Cortex of kidney (tissue), 1 donor: ENCODE measurements at places on chromosomes 12 and 14.

DNA sequence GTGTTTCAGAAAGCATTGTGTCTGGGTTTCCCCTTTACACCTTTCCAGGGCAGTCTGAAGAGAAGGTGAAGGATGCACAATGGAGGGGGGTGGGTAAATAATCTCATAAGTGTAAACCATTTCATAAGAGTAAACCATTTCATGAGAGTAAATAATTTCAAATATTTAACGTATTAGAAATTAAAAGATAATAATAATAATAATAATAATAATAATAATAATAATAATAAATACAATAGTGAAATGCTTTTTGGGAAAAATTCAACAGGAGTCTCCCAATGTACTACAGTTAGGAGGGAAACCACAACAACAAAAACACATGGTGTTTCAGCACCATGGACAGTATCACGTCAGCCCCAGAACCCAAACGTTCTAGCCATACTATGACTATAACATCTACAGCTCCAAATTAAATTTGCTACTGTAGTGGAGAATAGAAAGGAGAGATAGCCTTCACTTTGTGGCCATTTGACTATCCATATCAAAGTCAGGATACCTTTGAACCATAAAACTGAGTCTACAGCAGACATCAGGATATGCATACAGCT is 691.8 kb downstream of the BCL11B start:
- no peak for DNase-seq

DNA sequence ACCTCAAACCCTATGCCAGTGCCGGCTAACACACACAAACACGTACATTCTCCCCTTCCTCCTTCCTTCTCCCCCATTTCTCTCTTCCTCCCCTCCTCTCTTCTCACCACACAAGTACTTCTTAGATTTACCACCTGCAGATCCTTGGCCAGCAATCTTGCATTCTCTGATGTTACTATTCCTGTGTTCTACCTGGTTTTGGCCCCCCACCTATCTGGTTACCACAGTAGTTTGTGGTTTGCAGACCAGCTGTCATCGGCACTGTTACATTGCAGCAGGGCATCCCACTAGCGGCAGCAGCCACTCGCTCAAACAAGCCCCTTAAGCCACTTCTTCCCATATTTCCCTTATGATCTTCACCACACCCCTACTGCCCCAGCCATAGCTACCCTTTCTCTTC is 3.9 kb downstream of the ABHD4 start:
- no peak for DNase-seq

DNA sequence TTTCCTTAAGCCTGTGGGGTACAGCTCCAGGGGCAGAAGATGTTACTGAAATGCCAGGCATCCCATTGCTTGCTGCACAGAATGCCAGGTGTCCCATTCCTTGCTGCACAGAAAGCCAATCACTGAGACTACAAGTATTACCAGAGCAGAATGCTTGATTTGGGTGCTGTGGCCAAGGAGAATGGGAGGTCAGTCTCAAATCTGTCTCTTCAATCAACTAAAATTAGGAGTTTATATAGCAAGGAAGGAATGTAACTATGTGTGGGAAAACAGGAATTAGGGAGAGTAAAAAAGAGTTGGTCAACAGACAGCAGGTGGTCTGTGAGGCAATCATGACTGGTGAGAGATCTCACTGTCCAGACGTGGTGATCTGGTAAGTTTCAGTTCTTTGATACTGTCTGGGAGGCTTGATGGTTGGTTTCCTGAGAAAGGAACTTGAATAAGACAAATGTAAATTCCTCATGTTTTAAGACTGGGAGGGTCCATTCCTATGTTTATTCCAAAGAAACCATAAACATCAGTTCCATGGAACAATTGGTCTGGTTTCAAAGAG is 31.2 kb upstream of the VASH1 start:
- DNase-seq, result no peak

DNA sequence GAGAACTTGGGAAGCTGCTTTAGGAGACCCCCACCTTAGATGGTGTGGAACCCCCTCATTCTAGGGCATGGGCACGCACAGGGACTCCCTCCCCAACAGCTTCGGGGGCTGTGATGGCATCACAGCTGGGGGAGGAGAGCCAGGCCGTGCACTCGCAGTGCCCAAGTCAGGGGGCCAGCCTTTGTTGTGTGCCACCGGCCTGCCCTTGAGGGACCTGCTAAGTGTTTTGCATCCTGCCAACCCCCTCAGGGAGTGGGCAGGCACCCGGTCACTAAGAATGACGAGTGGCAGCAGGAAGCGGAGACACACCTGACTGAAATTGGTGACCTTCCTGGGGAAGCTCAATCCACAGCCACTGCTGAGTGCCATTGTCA is 334.9 kb upstream of the SFSWAP start:
- DNase-seq, result no peak

- no peak for DNase-seq
These were observed 17.8 kb upstream of the CD9 start for GRCh38 chr12:6182279-6182898.

GRCh38 chr14:25521616-25522015 is 471.7 kb upstream of the STXBP6 start:
- no peak for DNase-seq

GRCh38 chr12:77760271-77761025 is 70.2 kb upstream of the NAV3 start:
- DNase-seq, result no peak

DNA sequence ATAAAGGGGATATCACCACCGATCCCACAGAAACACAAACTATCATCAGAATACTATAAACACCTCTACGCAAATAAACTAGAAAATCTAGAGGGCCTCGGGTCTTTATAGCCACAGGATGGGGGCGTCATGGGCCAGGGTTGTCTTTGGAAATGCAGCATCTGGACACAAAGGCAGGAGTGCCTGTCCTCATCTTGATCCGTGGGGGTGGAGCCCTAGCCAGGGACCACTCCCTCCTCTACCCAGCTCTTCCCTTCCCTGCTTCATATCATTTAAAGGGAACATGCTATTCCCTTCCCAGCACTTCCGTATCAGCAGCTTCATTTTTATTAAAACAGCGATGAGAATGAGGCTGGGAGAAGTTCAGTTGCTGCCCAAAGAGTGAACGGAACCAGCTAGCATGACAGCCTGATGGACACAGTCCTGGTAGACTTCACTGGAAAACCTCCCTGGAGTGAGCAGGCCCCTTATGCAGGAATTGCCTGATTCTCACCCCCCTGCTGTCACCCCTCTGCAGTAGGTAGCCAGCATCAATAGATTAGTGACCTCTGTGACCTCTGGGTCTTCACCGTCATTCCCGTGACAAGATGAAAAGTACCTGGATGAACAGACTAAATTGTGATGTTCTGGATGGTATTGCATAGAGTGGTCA is 251.4 kb upstream of the RGS6 start:
- no peak for DNase-seq

DNA sequence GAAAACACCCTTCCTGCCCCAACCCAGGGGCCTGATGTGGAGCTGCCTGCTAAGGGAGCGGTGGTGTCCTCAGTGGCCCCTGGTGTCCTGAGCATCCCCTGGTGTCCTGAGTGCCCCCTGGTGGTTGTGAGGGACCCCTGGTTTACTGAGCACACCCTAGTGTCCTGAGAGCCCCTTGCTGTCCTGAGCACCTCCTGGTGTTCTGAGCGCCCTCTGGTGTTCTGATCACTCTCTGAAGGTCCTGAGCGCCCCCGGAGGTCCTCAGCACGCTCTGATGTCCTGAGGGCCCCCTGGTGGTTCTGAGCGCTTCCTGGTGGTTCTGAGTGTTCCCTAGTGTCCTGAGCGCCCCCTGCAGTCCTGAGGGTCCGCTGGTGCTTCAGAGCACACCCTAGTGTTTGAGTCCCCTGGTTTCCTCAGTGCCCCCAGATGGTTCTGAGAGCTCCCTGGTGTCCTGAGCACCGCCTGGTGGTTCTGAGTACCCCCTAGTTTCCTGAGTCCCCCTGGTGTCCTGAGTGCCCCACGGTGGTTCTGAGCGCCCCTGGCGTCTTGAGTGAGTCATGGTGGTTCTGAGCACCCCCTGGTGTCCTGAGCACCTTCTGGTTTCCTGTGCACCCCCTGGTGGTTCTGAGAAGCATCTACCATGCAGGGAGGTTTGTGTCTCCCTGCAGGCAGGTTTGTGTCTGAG is 1004.2 kb downstream of the TMEM121 start:
- DNase-seq, result no peak

DNA sequence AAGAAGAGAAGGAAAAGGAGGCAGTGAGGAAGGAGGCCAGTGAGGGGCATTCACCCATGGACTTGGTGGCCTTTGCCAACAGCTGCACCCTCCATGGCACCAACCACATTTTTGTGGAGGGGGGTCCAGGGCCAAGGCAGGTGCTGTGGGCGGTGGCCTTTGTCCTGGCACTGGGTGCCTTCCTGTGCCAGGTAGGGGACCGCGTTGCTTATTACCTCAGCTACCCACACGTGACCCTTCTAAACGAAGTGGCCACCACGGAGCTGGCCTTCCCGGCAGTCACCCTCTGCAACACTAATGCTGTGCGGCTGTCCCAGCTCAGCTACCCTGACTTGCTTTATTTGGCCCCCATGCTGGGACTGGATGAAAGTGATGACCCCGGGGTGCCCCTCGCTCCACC is 11.4 kb upstream of the SMARCD1 start:
- DNase-seq, result no peak

DNA sequence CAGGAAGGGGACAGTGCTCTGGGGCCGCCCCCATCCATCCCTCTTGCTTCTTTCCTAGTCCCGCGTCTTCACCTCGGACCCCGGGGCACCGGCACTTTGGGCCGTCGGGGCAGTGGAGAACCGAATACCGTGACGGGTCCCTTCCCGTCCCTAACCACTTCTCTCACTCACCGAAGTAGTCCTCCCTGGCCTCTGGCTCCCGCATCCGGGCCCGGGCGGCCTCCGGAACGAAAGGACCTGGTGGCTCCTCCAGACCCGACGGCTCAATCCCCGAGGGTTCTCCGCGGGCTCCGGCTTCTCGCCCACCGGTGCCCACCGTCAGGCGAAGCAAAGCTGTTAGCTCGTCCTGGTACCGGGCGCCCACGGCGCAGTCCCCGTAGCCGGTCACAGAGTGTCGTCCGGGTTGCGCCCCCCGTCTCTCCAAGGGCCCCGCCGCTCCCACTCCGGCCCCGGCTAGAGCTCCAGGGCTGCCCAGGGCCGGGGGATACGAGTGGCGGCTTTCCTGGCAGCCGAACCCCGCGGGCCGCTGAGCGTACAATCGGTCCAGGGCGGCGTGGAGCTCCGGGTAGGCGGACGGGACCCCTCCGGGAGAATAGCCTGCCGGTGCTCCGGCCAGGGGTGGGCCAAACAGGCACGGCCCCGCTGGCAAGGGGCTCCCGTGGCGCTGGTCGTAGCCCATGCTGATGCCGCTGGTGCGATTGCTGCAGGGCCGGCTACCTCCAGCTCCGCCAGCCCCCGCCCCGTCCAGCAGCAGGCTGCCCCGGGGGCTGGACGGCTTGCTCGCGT is 1.1 kb downstream of the AJUBA start:
- no peak for DNase-seq

GRCh38 chr12:43883748-43884147 is 47.9 kb downstream of the TMEM117 start:
- no peak for DNase-seq

GRCh38 chr12:70543444-70543843 is 93.8 kb downstream of the PTPRB start:
- no peak for DNase-seq

- DNase-seq, result no peak
These were observed 1.6 kb upstream of the HOXC12 start for GRCh38 chr12:53952871-53953734.

DNA sequence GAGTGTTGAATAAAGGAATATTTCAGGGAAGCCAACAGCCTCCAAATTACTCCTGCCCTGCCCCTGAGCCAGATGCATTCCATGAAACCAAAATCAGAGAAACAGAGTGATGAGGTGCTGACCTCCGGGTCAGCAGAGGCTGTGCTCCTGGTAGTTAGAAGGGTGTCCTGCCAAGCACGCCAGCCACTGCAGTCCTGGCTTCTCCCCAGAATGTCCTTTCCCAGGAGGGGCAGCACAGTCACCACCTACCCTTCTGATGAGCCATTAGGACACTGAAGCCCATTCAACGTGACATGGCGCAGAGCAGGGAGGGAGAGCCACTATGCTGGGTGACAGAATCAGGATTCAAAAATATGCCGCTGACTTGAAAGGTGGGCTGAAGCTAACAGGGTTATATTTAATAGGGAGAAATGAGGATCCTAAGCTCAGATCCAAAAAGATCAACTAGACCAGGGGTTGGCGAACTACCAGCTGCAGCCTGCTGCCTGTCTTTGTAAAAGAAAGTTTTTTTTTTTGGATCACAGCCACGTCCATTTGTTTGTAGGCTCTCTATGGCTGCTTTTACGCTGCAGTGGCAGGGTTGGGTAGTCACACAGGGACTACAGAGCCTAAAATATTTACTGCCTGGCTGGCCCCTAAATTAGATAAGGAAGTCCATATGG is 34.5 kb upstream of the PLEK2 start:
- DNase-seq, result no peak

- no peak for DNase-seq
These were observed 593 bp downstream of the UNC119B start for GRCh38 chr12:120710805-120711296.

DNA sequence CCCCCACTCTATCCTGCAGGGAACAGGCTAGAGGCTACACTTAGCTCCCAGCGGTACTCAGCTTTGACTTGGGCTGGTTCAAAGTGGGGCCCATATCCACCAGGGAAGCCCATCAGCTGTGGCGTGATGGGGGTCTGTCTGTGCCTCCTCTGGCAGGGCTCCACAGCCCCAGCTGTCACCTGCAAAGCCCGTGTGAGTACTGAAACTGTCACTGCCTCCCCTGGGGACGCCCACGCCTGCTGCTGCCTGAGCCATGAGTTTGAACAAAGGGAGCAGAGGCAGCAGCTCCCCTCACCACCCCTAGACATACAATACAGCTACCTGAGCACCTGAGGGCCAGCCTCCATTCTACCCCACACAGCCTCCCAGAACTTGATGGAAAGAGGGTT is 5.0 kb downstream of the REM2 start:
- no peak for DNase-seq

DNA sequence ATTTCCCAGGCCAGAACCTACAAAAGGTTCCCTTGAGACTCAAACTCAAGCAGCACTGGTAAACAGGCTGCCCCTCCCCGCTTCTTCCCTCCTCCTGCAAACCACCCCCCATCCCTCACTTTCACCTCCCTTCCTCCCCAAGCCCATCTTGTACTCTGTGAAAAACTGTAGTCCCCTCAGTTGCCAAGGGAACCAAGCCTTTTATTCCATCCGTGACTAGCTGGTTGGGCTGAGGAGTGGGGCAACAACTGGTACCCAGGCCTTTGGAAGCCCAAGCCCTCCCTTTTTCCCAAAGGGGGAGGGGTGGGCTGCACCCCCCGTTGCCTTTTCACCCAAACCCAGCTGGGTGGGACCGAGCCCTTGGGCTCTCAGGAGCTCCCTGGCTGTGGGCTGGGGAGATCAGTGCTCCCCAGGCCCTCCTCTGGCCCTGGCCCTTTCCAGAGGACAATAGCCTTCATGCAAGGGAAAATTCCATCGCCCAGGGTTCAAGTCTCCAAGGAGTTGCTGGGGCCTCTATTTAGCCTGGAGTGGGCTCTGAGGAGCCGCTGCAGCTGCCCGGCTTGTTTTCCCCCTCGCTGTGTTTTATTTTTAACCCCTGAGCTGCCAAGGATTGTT is 61.9 kb downstream of the ZFP36L1 start:
- DNase-seq, result no peak

DNA sequence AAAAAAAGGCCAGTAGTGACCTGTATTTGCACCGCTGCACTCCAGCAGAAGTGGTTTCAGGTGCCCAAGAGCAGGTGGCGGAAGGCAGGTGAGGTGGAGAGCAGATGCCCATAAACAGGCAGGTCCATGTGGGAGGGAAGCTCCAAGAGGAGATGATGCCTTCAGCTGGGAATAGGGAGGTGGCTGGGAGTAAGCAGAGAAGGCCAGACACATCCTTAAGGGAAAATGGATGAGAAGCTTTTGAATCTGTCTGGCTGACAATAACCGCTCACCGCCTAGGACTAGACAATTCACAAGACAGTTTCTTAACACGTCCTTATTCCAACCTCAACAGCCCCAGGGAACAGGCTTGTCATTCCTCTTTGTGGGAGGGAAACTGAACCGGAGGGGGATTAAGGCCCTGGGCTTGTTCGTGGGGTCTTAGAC is 43.9 kb upstream of the PLEKHG6 start:
- no peak for DNase-seq
